ENCODE measurements at places on chromosomes 4 and X. TPM values are rescaled to one million over a fixed set of nuclear protein-coding genes. Genes with fewer than 3 reads are reported as not detected.

DNA sequence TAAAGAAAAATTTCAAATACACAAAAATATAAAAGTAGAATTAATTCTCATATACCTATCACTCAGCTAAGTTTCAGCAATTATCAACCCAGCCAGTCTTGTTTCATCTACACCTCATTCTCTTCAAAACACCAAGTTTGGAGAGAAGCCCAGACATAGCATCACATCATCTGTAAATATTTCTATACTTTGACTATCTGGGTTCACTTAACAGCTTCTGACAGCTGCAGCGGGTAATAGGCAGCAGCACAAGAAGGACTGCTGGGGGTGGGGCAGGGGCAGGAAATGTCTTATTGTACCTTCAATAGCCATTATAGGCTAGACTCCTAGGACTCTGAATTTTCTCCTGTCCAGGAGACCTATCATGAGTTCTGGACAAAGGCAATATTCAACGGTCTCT, 54.1 kb downstream of the PHF8 start:
- DNase-seq = no peak

GRCh38 chr4:138560448-138560847, 318.3 kb upstream of the SLC7A11 start:
- DNase-seq = no peak

DNA sequence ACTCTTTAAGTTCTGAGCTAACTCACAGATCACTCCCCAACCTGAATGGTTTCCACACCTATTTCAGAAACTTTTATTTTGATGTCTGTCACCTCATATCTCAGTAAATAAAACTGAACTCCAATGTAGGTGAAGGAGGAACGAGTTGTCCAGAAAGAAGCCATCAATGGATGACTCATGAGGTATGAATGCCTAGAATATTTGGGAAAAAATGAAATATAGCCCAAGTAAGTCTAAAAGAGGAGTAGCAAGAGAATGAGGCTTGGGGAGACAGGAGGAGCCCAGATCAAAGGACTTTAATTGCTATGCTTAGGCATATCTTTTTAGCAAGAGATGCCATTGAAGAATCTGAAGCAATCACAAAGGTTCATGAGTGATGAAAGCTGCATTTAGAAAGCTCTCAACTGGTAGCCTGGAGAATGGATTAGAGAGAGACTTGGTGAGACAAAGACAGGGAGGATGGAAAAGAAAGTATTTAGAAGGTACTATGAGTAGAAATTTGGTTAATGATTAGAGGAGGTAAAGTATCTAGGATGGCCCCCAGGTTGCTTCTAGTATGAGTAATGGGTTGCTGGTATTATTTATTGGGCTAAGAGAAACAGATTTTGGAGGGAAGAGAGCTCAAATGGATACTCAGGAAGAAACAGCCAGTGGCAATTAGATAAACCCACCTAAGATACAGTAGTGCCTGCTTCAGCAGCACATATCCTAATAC, 39.4 kb downstream of the NOCT start:
- no peak for DNase-seq

GRCh38 chr4:99712099-99712498, 54.5 kb upstream of the C4orf54 start:
- DNase-seq = no peak

GRCh38 chr4:88419874-88420273, 37.0 kb upstream of the HERC5 start:
- DNase-seq = no peak

Gene TMEM128
- total RNA-seq = 21.5 TPM

Gene JCHAIN
- 2.3 TPM for total RNA-seq

- DNase-seq = peak; percentile 48
Measured at GRCh38 chrX:151714362-151714761, 1.5 kb upstream of the FATE1 start.

Gene SRPX2
- total RNA-seq = 29.7 TPM

Gene ETDB
- total RNA-seq = not detected

GRCh38 chrX:6383488-6383887, 151.4 kb downstream of the VCX3A start:
- no peak for DNase-seq

Gene ZBTB33
- total RNA-seq = 12.7 TPM

- no peak for DNase-seq
Measured at GRCh38 chrX:15319075-15319474, 3.6 kb upstream of the ASB11 start.

GRCh38 chr4:138972956-138973801, 42.4 kb upstream of the NOCT start:
- peak; percentile 54 for DNase-seq

DNA sequence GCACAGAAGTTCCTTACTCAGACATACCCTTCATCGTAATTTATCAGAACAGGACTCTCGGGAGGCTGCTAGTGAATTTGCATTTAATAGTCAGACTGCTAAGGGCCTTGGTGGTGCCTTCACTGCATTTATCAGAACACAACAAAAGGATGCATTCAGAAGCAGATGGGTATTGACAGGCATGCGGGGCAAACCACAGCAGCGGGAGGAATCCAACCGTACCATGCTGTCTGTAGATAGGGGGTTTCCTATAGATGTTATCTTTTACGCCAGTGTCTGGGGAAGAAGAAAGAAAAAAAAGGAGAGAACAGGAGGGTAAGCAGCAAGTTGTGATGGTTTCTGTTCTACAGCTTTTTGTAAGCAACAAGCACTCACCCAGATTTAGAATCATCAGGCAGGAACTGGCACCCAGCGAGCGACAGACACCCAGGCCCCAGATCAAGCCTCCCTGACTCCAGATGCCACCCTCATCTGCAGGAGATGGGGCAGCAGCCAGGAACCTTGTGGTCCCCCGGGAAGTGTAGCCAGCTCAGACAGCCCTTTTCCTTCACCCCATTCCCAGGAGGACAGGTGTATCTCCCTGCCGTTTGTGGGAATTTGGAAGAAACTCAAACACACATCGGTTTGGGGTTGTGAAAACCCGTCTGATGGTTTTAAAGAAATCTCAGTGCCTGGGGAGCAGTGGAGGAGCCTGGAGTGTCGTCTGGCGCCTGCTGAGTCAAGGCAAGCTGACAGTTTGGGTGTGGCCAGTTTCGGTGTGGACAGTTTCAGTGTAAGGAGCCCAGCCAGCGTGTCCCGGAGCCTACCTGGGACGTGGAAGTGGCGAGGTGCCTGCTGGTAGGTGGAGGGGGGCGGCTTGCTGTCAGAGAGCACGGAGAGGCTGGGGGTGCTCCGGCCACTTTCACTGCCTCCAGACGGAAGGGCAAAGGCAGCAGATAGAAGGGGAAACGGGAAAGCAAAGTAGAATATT, 80.0 kb upstream of the AFAP1 start:
- no peak for DNase-seq

DNA sequence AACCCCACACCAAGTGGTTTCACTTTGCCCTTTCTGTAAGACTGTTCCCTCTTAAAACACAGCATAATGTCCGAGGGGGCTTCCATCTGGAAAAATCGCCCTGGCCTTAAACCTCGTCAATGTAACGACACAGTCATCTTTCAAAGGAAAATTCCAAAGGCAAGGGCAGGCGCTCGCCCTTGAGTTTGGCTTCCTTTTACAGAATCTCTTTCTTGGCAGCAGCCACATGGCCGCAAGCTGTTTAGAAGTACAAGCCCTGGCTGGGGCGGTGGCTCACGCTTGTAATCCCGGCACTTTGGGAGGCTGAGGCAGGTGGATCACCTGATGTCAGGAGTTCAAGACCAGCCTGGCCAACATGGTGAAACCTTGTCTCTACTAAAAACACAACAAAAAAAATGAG, 27.1 kb upstream of the GRPEL1 start:
- peak; percentile 61 for DNase-seq

Gene NWD2
- total RNA-seq = under 0.01 TPM

DNA sequence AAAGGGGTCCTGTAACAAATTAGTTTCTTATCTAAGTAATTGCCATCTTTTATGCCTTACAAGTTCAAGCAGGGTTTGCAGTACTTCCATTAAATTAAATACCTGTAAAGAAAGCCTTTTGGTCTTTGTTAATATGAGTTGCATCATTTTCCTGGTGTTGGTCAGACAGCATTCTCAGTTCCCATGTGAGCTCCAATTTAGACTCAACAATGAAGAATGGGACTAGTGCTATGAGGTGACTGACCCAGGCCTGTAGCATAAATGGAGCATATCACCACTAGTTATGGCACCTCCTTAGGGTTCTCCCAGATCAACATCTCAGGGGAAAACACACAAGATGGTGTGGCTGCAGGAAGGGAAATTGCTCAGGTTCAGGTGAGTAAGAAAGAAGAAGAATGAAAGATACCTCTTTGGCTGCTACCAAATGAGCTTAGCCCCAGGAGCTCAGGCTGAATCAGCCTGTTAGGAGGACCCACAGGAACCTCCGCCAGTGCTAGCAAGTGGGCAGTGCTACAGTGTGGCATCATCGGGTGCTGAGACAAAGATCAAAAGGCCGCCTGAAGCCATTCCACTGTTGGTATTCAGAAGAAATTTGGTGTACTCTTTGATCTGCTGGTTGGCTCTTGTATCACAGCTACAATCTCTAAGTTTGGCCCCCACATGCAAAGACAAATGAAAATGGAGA, 1.8 kb downstream of the TTC29 start:
- DNase-seq = no peak

Gene JAKMIP1
- not detected for total RNA-seq

DNA sequence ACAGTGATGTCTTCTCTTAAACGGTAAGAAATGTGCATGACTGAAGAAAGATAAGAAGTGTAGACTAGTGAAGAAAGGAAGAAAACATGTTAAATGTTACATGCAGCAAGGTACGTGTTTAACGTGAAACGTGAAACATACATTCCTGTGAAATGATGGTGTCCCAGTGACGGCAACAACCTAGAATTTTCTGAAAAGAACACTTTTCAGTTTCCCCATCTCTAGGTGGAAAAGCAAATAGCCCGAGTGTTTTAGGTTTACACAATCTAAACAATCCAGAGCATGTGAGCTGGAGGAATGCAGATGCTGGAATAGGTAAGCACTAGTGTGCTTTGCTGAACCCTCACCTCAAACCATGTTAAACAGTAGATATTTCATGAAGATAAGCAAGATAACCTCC, 60.7 kb downstream of the CLNK start:
- DNase-seq = no peak

DNA sequence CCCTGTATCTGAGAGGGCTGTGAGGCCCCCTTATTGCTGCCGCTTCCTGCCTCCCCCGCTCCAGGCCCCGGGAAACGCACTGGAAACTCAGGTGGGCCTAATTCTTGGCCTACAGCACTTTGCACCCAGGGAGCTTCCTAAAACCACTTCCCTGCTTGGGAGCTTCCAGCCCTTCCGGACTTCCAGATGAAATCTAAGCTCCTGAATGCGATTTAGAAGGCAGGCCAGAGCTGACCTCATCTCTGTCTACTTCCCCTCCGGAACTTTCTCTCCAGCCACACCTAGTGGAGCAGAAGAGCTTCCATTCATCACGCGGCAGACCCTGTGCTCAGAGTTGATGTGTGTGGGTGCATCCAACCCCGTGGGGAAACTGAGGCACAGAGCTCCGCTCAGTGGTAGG, 84.2 kb downstream of the SORCS2 start:
- DNase-seq = peak; percentile 96

- peak; percentile 15 for DNase-seq
Measured at GRCh38 chrX:12138361-12139313, at the start of gene FRMPD4. FRMPD4 (plus strand) TSS chrX:12138473; CDS start chrX:12138972, 499 bp downstream.

Gene CFI
- total RNA-seq = 7.8 TPM

Gene FANCB
- total RNA-seq = 4.7 TPM

DNA sequence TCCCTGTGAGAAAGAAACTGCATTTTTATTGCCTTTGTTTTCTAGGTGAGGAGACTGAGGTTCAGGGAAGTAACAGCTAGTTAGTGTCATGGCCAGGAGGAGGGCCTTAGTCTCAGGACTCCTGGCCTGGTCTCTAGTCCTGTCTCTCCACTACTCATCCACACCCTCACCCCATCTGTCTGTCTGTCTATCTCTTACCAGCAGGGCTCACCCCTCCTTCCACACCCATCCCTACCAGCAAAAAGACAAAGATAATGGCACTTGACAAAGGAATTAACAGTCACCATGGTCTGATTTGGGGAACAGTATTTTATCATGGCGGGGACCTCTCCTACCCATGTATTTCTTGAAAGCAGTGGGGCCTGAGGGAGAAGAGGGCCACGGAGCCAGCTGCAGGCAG, 125.8 kb downstream of the REPS2 start:
- DNase-seq = no peak

Gene GRIA2
- 5.3 TPM for total RNA-seq

Gene SCML2
- total RNA-seq = 6.3 TPM

DNA sequence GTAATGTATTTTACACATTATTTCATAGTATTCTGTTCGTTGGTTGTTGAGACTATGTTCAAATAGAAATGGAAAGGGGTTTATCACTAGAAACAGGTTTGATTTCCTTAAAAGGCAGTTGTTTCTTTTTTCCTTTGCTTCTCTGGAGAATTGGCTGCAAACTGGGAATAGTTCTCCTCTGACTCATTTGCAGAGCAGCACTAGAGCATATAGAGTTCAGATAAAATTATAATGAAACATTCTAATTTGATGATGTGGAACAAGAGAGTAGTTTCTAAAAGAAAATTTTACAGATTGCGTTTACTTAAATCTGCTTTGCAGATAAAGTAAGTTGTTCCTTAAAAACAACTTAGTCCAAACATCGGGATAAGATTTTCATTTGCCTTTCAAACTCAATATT, 29.7 kb downstream of the SYNPO2 start:
- DNase-seq = peak; percentile 66

DNA sequence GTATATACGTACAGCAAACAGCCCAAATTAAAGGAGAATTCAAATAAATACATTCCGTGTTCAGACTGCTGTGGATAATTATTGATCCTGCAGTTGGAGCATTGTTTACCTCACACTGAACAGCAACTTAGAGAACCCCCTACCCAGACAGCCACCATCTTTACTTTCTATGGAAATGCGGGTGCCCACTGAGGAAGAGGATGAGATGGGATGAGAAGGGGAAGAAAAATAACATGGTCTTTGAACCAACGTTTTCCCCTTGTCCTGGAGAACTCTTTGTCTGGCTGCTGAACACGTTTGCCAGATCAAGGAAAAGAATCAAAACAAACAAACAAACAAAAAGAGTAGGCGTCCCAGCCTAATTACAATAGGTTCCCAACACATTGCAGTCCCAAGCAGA, 1.5 kb downstream of the TSPAN5 start:
- no peak for DNase-seq

Gene BGN
- 39.7 TPM for total RNA-seq

Gene EXOC1L
- total RNA-seq = not detected

Gene PLAC1
- 2.5 TPM for total RNA-seq

Gene C4orf36
- 0.44 TPM for total RNA-seq

- DNase-seq = no peak
Measured at GRCh38 chrX:40694802-40695201, 40.5 kb downstream of the MED14 start.

Gene SUPT20HL1
- total RNA-seq = 0.04 TPM

Gene RAB40A
- 0.35 TPM for total RNA-seq

DNA sequence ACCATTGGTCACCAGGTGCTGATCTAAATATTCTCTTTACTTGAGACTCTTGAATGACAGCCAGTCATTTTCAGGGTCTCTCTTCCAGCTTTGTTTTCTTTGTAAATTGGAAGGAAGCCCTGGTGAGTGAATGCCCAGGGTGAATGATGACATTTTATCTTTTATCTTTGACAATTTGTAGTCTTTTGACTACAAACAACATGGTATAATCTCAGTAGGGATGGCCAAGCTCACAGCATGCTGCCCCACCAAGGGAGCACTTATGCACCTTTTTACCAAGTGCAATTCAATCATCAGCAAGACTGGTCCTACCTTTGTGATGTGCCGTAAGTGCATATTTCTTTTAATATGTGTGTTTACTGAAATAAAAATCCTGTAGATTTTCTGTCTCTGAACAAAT, 5.7 kb downstream of the AFM start:
- DNase-seq = no peak

Gene ATP8A1
- total RNA-seq = 8.6 TPM

All from muscle of leg (tissue), 16 donors.